Smooth muscle cell of the brain vasculature (primary cell): ENCODE measurements at places on chromosomes 5 and 9.

DNA sequence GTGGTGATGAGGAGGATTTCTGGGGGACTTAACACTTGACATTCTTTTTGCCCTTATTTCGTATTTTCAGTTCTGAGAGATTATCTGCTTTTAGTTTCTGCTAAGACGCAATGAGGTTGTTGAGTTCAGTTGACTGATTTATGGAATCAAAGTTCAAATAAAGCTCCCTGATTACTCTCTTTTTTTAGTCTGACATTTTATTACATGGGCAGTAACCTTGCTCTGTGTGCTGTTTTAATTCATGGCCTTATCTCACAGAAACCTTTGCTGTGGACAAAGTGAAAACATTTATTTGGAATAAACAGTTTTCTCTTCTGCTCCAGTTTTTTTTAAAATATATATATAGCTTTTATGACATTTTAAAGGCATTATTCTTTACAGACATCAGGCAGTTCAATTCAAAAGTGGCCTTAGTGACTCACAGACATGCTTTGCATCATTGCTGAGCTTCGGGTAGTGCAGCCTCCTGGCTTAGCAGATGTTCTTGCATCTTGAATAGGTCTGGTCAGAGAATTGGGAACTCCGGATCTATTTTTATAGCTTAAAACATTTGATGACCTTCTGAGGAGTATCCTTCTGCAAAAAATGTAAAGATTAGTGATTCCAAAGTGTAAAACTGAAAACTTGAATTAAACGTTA lies 162.9 kb downstream of the FAM170A start:
- DNase-seq, result no peak

DNA sequence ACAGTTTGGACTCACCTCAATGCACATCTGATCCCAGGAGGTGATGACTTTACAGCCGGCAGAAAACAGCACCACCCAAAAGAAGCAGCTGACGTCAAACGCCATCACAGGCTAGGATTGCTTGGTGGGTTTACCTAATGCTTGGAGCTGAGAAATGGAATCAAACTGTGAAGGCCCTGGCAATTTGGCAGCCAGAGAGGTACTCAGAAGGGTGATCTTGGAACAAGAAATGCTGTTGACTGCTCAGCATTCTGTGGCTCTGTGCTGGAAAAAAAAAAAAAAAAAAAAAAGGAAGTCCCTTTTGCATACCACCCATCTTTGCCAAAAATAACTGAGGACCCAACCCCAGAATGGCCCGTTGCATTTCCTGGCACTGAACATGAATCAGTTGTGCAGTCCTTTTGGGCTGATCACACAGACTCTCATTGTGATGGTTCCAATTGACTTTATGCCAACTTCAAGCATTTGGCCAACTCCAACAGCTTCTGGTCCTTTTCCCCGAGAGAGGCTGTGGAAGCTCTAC lies at the start of gene CD180:
CD180 (minus strand) TSS at position 263 of the 523 bp plus-strand sequence; CDS start at position 105, 158 bp downstream.
- DNase-seq, result no peak

GRCh38 chr5:317086-317811 lies 4.3 kb upstream of the AHRR start:
- DNase-seq, result peak; percentile 41

DNA sequence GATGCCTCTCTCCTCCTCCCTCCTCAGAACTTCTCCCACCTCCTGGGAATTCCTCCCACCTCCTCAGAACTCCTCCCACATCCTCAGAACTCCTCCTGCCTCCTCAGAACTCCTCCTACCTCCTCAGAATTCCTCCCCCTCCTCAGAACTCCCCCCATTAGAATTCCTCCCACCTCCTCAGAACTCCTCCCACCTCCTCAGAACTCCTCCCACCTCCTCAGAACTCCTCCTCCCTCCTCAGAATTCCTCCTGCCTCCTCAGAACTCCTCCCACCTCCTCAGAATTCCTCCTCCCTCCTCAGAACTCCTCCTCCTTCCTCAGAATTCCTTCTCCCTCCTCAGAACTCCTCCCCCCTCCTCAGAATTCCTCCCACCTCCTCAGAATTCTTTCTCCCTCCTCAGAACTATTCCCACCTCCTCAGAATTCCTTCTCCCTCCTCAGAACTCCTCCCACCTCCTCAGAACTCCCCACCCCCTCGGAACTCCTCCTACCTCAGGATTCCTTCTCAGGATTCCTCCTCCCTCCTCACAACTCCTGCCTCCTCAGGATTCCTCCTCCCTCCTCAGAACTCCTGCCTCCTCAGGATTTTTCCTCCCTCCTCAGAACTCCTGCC lies 23.9 kb downstream of the SLC46A2 start:
- DNase-seq, result no peak

- no peak for DNase-seq
These were observed at the start of gene LIX1 for GRCh38 chr5:97142521-97143254. TSS of gene LIX1 (minus strand) at chr5:97142611. CDS start at chr5:97142576, 35 bp downstream.

GRCh38 chr9:8400378-8400777 lies 600.8 kb upstream of the DMAC1 start:
- DNase-seq, result no peak

DNA sequence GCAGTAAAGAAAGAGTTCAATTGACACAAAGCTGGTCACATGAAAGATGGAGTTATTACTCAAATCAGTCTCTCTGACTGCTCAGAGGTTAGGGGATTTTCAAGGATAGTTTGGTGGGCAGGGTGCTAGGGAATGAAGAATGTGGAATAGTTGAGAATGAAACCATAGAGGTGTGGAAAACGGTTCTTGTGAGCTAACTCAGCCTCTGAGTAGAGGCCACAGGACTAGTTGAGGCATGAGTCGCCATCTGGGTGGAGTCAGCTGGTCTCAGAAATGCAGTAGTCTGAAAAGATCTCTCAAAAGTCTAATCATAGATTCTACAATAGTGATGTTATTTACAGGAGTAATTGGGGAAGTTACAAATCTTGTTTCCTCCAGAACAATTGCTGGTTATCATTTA lies 178.9 kb upstream of the SPEF2 start:
- DNase-seq, result no peak

DNA sequence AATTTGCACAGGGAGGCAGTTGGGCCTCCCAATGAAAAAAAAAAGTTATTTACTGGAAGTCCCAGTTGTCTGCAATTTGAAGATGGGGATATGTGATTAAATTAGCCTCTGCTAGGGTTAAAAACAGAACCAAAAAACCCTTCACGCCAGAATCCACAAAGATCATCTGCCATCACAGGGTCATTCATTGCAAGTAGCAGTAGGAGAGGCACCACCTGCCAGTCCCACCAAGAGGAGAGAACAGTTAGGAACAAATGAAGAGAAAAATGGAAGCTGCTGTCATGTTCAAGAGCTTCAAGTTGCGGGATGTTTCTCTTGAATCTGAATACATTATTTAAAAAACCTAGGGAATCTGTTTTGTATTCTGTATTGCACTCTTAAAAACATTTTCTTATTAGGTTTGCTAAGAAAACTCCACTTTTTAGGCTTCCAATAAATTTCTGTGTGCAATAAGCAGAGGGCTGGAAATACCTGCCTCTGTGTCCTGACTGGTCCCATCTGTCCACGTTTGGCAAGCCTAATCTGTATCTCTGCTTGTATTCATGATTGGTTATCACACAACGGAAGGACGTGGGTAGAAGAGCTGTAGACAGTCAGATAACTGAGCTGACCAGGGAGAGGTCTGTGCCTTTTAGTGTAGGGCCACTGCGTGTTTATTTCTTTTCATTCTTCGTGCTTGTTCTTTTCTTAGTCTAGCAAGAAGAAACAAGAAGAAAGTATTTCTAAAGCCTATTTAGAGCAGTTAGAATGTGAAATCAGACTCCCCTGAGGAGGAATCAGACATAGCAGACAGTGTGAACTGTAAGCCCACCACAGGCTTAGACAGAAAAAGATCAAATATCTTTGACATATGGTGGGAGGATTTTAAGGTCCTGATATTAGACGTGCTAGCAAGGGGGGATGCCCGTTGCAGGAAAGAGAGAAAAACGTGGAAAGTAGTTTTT lies 630.6 kb upstream of the SEMA6A start:
- DNase-seq, result no peak

- no peak for DNase-seq
These were observed 107.9 kb downstream of the NDUFAF2 start for GRCh38 chr5:61052882-61053281.

DNA sequence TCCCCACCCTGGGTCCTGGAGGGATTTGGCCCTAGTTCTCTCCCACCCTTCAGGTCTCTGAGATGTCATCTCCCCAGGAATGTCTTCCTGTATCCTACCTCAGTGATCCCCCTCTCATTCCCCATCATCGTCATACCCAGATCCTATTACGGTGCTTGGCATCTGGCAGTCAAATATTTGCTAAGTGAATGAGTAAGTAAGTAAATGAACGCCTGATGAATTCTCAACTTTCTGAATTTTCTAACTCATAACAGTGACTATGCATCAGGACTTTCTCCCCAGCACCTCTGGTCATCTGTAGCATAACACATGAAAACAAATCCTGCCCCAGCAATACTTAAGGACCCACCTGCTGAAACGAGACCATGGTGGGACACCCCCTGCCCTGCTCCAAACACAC lies 244.2 kb downstream of the EBF1 start:
- DNase-seq, result no peak

GRCh38 chr5:95809414-95809960 lies 13.0 kb downstream of the GLRX start:
- no peak for DNase-seq

DNA sequence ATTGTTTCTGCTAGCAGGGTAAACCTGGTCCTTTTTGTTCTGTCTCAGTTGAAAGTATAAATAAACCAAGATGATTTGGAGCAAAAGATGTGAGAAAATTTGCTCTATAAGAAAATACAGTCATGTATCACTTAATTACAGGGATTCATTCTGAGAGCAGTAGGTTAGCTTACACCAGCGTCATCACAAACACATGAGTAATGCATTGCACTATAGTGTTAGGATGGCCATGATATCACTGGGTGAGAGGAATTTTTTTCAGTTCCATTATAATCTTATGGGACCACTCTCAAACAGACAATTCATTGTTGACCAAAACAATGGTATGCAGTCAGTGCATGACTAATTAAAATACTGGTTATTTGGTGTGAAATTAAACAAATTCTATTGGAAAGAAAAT lies 430.9 kb downstream of the CHSY3 start:
- no peak for DNase-seq

GRCh38 chr5:67206461-67206860 lies 9.9 kb upstream of the CD180 start:
- no peak for DNase-seq

DNA sequence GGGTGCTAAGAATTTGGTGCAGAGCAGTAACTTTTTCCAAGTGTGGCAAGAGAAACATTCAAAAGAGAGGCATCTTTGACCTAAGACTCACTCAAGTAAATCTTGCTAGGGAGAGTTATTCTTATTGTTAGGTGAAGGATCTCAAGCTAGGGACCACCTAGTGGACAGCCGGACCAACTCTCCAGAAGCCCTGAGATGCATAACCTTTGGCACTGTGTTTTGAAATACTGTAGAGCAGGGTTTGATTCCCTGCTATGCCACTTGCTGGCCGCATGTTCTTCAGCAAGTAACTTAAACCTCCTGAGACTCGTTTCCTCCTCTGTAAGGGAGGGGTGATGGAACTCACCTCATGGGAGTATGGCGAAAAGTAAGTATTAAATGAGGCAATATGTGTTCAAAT lies 336.1 kb upstream of the ADAMTSL1 start:
- no peak for DNase-seq

DNA sequence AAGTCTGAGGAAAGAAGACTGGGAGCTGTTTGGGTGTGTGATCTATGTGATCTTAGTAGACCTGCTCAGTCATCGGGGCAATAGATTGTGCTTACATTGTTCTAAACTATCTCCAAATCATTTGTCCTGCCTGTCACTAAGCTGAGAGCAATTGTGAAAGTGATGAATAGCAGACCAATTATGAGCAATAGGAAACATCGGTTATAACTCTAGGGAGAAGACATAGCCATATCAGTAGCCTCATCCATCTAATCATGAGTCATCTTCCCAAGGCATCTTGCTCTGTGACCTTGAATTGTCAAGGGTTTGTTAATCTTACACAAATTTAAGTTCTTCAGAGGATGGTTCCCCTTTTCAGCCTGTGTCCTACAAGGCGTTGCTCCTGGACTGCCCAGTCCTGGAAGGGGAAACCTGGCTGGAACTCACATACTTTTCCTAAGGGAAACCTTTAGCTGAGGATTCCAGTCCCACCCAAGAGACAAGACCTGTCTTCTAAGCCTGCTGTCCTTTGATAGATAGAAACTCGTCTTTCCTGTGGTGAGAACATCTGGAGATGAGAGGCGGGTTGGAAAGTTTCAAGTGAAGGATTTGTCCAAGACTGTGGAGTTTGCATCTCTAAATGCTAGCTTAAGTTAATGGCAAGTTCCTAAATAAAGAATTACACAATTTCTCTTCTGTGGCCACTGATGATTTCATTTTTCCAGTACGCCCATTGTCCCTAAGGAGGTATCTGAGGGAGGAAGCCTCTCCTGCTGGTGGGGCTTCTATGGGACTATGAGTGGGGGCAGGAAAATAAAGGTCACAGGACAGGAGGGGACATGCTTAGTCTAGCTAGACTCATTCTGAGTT lies 53.9 kb upstream of the TRIM32 start:
- DNase-seq, result no peak

DNA sequence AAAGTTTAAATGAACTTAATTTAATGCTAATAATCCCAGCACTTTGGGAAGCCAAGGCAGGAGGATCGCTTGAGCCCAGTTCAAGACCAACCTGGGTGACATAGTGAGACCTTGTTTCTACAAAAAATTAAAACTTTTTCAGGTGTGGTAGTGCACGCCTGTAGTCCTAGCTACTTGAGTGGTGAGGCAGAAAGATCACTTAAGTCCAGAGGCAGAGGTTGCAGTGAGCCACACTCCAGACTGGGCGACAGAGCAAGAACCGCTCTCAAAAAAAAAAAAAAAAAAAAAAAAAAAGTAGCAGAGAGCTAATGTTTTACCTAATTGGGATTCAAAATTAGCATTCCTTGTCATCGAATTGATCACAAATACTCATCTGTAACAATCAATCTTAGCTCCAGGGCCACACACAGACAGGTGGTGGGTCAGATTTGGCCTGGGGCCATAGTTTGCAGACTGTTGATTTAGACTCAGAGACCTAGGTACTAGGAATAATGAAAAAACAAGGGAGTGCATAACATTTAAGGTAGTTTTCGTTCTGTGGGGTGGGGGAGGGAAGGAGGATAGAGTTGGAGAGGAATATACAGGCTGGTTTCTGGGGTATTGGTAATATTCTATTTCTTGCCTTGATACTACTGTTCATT lies 21.4 kb downstream of the HSDL2 start:
- DNase-seq, result no peak
